ENCODE measurements at places on chromosomes 12 and 14.

- DNase-seq, result no peak
Observed at GRCh38 chr12:99043319-99043914, 398.3 kb downstream of the APAF1 start.

GRCh38 chr12:57584690-57585089 is 6.3 kb upstream of the PIP4K2C start:
- DNase-seq, result no peak

GRCh38 chr12:54038284-54038870 is 5.5 kb downstream of the HOXC5 start:
- no peak for DNase-seq

DNA sequence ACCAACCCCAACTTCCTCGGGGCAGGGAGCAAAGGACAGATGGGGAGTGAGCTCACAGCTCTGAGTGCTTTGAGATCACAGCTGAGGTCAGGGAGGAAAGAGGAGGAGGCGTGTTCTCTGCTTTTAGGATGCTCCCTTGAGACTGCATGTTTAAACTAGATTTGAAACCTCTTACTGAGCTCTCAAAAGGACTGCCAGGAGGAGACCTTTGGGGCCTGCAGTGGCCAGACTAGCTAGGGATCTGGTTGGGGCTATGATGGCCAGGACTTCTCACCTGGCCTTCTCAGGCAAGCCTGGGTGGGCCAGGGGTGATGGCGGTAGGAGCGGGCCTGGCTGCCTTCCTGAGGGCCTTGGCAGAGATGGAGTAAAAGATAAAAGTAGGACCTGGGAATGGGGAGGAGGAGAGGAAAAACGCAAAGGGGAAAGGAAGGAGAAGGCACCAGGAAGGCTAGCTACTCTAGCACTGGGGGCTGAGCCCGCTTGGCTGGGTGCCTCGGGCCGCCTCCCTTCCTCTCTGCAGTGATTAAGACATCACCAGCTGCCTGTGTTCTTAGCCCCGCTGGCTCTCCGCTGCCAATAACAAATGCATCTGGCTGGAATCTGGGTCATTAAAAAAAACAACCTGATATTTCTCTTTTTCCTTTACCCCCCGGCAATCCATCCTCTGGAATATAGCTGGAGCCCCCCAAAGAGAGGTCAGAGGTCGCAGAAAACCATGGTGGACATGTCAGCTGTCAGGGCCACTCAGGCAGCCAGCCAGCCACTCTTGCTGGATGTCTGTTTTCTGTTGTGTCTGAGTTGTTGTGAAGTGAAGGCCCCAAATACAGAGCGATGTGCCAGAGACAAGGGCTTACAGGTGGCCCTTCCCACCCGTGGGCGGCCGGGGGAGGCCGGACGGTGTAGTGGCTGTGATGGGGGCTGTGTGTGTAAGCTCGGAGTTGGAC is 141.3 kb downstream of the TSPAN9 start:
- no peak for DNase-seq

GRCh38 chr14:103949131-103949790 is 6.9 kb upstream of the RD3L start:
- no peak for DNase-seq

GRCh38 chr12:15477761-15478160 is 155.5 kb downstream of the PTPRO start:
- DNase-seq, result no peak

- DNase-seq, result no peak
Observed at GRCh38 chr14:32509632-32510187, 180.6 kb downstream of the AKAP6 start.

- no peak for DNase-seq
Observed at GRCh38 chr14:55107766-55108554, 21.1 kb upstream of the LGALS3 start.

- no peak for DNase-seq
Observed at GRCh38 chr12:115835445-115835844, 442.0 kb downstream of the MED13L start.

GRCh38 chr14:36520601-36521525 is 831 bp upstream of the NKX2-1 start:
- no peak for DNase-seq

DNA sequence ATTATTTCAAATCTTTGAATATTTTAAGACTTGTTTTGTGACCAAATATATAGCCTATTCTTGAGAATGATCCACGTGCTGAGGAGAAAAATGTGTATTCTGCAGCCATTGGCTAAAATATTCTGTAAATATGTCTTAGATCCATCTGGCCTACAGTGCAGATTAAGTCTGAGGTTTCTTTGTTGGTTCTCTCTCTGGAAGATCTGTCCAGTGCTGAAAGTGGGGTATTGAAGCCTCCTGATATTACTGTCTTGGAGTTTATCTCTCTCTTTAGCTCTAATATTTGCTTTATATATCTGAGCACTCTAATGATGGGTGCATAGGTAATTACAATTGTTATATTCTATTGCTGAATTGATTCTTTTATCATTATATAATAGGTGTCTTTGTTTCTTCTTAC is 617.4 kb upstream of the LRFN5 start:
- DNase-seq, result no peak

DNA sequence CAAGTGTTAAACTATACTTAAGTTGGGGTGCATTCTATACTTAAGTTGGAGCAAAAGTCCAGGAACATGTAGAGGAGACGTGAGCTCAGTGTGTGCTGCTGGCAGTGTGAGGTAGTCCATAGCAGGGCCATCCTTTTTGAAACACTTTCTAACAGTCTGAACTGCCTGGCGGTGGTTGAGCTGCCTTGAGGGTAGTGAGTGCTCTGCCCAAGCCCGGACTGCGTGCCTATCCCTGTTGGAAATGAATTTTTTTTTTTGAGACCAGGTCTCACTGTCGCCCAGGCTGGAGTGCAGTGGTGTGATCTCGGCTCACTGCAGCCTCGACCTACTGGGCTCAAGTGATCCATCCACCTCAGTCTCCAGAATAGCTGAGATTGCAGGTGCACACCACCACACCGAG is 14.1 kb downstream of the KCNH3 start:
- no peak for DNase-seq

GRCh38 chr14:24816011-24816928 is 182.3 kb upstream of the GZMB start:
- no peak for DNase-seq

- DNase-seq, result no peak
Observed at GRCh38 chr12:30945443-30946164, 19.1 kb downstream of the TSPAN11 start.

- no peak for DNase-seq
Observed at GRCh38 chr12:118302053-118302452, 70.7 kb downstream of the TAOK3 start.

DNA sequence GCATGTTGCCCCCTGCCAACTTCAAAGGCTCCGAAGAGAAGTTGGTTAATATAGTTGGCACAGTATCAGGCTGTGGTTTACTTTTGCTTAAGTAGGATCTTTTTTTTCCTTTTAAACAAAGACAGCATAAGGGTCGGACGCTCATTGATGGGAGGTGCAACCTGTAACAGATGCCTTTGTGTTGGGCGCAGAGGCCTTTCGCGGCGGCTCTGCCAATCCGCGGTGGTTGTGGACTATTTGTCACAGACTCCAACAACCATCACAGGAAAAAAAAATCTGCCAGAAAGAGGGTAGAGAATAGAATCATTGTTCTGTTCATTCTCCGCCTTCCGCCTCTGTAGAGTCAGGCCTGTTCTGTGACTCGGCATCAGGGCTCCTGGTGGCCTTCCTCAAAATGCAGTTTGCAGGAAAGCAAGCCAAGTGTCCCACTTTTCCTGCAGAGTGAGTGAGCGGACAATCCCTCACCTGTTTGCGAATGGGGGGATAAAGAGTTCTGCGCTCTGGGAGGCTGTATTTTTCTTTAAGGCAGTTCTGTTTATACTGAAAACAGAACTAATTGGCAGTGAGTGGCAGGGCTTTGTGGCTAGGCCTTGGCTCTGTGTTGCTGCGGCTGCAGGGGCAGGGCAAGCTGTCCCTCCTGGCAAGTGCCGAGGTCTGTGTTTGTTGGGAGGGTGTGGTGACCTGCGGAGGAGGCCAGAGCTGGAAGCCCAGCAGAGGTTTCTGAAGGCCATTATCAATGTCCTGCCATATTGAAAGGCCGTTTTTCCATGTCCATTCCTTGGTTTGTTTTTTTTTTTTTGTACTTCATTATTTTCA is 83.0 kb upstream of the PIWIL1 start:
- DNase-seq, result no peak

DNA sequence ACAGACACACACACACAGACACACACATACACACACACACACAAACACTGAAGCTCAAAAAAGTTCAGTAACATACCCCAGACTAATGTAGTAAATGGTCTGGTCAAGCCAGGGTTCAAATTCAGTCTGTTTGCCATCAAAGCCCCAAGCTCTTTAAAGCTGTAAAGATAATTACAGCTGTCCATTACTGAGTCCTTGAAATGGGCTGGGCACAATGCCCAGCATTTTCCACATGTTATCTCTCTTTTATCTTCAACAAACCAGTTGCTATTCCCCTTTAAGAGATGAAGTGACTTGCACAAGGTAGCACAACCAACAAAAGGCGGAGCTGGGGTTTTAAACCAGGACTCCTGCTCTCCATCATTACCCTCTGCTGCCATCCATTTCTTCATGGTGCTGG is 7.6 kb upstream of the UNC119B start:
- DNase-seq, result no peak

- DNase-seq, result no peak
Observed at GRCh38 chr12:97024393-97024792, 117.3 kb downstream of the NEDD1 start.

GRCh38 chr14:58639198-58639565 is 1.4 kb downstream of the DACT1 start:
- no peak for DNase-seq

GRCh38 chr12:52182898-52183543 is 8.8 kb downstream of the KRT80 start:
- no peak for DNase-seq

All from activated CD8-positive, alpha-beta memory T cell treated with anti-CD3 and anti-CD28 coated beads for 48 hours (primary cell).